ENCODE measurements at places on chromosomes 12 and 14.

DNA sequence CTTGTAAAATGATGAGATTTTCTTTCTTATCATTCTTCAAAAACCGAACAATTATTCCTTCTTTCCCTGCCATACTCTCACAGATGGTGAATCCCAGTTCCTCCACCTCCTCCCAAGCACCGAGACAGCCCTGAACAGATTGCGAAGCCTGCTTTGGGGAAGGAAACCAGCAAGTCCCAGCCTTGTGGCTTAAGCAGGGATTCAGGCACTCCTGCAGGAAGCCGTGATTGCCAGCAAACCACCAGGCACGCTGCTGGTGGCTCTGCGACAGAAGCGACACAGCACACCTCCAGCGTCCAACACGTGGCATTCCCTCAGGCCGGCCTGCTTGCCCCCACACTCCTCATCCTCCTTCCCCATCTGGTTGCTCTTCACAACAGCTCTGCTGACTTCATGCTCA is 237.7 kb downstream of the GXYLT1 start:
- no peak for DNase-seq

- DNase-seq = peak; percentile 83
These were observed 37.6 kb downstream of the PACS2 start for GRCh38 chr14:105351920-105352851.

GRCh38 chr14:63401646-63402045 is 82.9 kb upstream of the GPHB5 start:
- DNase-seq = no peak

GRCh38 chr14:92460916-92461579 is 52.5 kb upstream of the RIN3 start:
- DNase-seq = peak; percentile 90

GRCh38 chr12:115227137-115227615 is 543.2 kb upstream of the TBX3 start:
- DNase-seq = peak; percentile 96

GRCh38 chr14:52663850-52664249 is 31.5 kb downstream of the ERO1A start:
- no peak for DNase-seq

DNA sequence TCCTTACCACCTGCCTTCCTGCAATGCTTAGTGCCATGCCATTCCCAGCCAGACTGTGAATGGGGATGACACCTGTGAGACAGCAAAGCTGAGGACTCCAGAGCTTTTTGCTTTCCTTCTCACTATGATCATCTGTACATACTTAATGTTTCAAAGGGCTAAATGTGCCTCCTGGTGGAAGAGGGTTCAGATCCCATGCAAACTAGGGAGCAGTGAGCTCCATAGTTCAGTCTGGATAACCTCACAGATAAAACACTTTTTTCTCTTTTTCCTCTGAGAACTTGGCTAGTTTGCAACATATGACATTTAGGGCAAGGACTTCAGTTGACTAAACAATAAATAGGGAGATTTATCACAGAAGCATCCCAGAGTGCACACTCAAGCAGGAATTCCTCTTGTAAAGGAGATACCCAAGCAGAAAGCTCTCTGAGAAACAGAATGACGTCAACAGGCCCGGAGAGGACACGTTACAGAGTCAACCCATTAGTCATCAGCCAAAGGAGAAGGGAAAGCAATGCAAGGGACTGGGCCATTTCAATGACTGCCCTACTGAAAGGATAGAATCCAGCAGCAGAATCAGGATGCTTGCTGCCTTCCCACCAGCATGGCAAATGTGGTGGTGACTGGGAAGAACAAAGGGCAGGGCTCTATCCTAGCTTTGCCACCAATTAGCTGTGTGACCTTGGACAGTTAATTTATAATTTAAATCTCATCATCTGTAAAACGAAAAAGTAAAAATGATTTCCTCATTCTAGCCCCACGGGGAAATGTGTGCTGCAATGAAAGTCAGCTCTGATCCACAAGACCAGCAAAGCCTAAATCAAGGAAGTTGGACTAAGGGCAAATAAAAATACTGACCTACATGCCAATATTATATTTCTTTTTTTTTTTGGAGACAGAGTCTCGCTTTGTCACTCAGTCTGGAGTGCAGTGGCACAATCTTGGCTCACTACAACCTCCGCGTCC is 80.8 kb upstream of the ACTN1 start:
- DNase-seq = peak; percentile 100

DNA sequence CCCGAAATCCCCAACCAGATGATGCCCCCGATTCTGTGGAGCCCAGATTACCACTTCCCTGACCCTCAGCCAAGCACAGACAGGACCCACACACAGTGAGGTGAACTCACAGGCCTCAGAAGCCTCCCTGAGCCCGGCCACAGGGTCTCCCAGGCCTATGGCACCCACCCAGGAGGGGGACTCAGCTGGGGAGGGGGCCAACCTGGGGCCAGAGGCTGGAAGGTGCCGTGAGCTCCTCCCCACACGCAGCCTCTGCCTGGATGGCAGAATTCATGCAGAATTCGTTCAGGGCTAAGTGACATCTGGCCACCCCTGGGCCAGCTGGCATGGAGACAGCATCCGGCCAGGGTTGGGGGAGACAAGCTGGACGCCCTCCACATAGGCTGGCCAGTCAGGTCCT is 11.8 kb downstream of the TMEM179 start:
- DNase-seq = no peak

DNA sequence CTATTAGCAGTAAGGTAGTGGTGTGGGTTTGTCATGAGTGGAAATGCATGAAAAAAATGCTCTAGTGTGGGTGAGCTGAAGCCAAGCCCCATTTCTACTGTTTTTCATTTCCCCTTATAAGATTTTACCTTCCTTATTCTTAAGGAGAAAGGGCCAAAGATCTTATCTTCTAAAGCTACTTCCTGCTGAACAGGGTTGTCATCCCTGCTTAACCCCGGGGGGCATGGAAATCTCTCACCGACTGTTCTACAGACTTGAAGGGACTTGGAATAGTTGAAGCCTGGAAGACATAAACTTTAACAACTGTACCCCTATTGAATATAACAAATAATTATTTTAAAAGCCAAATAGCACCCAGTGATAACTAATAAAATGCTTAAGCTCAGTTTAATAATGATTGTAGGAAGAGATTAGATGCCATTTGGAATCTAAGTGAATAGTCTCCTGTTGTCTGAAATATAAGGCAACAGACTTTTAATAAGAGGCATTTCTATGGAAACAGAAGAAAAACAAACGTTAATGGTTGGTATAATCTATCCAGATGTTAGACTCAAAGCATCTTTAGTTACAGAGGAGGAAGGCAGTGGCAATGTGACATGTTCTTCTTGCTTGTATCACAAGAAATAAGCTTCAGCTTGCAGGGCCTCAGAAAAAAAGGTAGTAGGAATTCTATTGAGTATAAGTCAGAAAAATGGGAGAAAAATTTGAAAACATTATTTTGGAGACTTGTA is 1.8 kb upstream of the GMFB start:
- peak; percentile 25 for DNase-seq

GRCh38 chr12:17110316-17110715 is 504.4 kb upstream of the LMO3 start:
- DNase-seq = no peak

GRCh38 chr14:69270795-69271708 is 11.1 kb downstream of the GALNT16 start:
- peak; percentile 32 for DNase-seq

DNA sequence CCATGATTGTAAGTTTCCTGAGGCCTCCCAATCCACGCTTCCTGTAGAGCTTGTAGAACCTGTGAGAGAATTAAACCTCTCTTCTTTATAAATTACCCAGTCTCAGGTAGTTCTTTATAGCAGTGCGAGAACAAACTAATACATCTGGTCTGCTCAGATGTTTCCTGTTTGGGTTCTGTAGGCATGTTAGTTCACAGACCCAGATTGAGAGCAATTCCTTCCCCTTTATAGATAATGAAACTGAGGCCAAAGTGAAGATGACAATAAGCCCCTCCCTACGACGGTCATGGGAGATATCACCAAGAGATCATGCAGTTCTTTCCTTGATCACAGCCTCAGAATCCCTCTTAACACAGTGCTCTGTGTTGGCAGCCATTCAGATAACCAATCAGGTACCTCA is 76.5 kb upstream of the CLMN start:
- no peak for DNase-seq

DNA sequence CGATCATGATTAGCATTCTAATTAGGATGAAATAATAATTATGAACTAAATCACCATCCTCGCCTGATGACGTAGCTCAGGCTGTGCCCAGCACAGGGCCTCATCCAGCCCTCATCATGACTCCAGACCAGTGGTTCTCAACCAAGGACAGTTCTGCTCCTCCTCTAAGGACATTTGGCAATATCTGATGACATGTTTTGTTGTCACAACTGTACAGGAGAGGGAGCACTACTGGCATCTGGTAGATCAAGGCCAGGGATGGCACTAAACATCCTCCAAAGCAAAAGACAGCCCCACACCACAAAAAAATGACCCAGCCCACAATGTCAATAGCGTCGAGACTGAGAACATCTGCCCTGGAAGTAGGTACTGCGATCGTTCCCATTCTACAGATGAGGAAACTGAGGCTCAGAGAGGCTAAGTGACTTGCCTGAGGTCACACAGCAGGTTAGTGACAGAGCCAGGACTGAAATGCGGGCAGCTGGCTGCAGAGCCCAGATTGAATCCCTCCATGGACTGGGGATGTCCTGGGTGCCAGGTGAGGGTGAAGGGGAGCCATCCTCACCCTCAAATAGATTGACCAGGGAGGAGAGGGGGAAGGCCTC is 15.5 kb downstream of the TRPV4 start:
- no peak for DNase-seq

DNA sequence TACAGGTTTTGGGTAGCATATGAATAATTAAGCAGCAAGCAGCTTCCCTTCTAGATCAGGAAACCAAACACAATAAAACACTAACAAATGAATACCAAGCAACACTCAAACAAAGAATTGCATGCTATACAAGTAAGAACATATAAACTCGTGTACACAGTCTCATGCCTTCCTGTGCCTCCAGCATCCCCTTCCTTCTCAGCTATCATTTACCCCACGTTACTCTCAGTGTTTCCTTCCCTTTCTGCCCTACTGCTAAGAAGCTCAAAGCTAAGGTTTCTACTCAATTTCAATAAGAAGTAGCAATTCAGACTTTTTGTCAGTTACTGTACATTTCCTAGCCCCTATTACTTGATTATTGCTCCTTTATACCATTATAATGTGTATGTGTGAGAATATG is 81.0 kb downstream of the DUSP16 start:
- DNase-seq = no peak

DNA sequence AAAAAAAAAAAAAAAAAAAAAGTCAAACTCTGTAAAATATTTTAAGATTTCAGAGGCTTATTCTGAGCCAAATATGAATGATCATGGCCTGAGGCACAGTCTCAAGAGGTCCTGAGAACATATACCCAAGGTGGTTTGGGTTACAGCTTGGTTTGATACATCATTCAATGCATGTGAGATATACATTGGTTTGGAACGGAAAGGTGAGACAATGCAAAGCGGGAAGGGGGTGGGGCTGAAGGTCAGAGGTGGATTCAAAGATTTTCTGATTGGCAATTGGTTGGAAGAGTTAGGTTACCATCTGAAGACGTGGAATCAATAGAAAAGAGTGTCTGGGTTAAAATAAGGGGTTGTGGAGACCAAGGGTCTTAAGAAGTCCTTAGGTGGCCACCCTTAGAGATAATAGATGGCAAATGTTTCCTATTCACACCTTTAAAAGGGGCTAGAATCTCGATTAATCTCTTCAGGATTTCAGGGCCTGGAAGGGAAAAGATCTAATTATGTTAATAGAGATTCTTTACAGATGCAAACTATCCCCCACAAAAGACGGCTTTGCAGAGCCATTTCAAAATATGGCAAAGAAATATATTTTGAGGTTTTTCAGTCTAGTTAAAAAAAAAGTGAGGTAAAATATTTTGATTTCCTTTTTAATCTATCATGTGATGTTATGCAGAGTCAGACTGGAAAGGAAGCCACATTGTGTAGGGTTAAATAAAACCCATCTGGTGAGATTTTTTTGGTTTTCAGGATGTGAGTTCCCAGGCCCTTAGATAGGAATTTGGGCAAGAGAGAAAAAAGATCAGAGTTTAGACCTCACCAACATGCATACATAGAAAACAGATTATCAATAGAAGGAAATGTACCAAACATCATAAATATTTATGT is 173.8 kb upstream of the CNOT2 start:
- DNase-seq = no peak

DNA sequence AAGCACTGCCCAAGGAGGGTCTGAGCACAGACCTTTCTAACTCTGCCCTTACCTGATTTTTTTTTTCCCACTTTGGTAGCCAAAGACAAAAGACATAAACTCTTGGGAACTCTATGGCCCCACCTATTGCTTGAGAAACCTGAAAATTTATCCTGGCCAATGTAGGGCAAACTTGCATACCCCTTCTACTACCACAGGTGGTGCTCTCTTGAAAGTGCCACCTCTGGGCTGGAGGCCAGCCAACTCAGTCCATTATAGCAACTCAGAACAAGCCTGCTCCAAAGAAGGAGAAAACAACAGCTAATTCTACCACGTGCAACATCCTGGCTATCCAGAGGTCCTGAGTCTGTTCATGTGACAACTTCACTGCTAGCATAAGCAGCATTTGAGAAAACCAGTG is 55.7 kb upstream of the ABCD2 start:
- DNase-seq = no peak

DNA sequence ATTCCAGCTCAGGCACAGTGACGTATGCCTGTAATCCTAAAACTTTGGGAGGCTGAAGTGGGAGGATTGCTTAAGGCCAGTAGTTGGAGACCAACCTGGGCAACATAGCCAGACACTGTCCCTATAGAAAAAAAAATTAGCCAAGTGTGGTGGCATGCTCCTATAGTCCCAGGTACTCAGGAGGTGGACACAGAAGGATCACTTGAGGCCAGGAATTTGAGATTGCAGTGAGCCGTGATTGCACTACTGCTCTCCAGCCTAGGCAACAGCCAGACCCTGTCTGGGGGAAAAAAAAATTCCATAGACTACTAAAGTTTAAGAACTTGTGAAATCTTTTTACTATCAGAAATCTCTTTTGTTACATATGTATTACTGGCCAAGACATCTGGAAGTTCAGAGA is 6.6 kb downstream of the FAM177A1 start:
- DNase-seq = no peak

GRCh38 chr12:121239351-121240061 is 29.6 kb downstream of the P2RX4 start:
- no peak for DNase-seq

- peak; percentile 47 for DNase-seq
These were observed 303 bp downstream of the PUS7L start for GRCh38 chr12:43758247-43758727.

- no peak for DNase-seq
These were observed 12.1 kb downstream of the RNF212B start for GRCh38 chr14:23249824-23250223.

GRCh38 chr14:104373055-104373854 is 206.3 kb upstream of the C14orf180 start:
- DNase-seq = no peak
